IMR-90 (cell line): ENCODE measurements at places on chromosomes 4 and X.

GRCh38 chr4:48781968-48782367 lies 1.9 kb upstream of the FRYL start:
- no peak for DNase-seq

DNA sequence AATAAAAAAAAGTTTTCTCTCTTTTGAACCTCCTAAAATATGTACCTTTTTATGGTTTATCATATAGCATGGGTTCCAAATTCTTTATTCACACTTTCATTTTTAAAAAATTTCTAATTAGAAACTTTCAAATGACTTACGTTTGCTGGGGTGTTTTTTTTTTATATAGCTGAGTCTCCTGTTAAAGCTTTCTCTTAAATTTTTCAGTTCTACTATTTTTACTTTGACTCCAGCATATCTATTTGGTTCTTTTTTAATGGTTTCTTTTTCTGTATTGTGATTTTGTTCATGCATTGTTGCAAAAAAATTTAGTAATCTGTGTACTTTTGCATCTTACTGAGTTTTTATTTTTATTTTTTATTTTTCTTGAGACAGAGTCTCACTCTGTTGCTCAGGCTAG lies 22.3 kb downstream of the ZNF718 start:
- DNase-seq = no peak

- no peak for DNase-seq
Observed at GRCh38 chr4:152880263-152880662, 55.9 kb upstream of the FHDC1 start.

DNA sequence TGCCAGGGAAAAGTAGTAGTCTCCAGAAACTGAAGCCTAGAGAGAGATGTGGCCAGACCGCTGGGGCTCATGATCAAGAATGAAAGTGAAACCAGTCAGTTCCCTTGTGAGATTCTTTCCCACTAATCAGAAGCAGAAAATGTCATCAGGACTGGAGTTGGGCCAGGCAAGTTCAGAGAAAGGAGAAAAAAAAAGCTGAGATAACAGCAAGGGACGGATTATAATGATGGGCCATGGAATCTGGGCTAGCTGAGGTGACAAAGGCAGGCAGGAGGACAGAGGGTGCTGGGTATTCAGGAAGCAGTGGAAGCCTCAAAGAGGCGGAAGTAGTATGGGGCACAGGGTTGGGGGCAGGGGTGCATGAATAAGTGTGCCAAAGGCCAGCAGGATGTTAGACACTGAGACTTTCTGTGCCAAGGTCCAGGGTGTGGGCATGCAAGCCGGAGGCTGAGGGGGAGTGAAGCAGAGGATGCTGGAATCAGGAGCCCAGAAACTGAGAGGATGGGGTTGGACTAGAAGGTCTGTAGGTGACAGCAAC lies 2.5 kb downstream of the CXorf38 start:
- DNase-seq = peak; percentile 74
